ENCODE measurements at places on chromosomes 7 and 10. TPM values are rescaled to one million over a fixed set of nuclear protein-coding genes. Genes with fewer than 3 reads are reported as not detected.

DNA sequence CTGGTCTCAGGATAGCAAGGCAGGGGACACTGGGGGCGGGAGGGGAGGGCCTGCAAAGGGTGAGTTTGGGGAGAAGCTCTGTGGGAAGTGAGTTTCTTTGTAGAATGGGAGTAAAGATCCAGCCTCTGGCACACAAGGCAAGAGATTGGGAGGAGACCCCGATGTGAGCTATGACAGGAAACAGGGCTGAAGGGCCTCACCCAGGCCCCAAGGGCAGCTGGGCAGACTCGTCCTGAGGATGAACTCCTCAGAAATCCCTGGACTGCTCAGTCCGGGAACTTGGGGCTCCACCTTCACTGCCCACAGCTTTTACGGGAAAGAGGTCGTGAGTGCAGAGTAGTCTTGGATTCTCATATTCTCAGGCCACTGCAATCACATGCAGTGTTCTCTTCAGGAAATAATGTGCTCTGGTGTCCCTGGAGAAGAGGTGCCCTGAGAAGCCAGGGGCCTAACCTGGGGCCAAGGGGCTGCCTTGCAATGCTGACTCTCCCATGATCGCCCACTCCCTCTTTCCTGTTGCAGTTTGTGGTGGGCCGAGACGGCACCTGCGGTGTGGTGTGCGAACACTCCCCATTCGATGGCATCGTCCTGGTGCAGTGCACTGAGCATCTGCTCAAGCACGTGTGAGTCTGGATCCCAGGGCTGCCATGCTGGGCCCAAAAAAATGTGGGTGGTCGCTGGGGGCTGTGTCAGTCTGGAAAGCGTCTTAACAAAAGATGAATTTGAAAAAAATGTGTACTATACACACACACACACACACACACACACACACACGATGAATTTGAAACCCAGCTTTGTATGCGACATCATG, 31.3 kb upstream of the C10orf53 start:
- no peaks in the 10 kb centered on the region for H3K36me3 ChIP-seq
- H3K4me3 ChIP-seq, result no peak overlapping the region
- H3K4me1 ChIP-seq, result peaks cover 6% of the 10 kb centered on the region
- no peaks in the 10 kb centered on the region for H3K27me3 ChIP-seq
- DNase-seq, result no peak

DNA sequence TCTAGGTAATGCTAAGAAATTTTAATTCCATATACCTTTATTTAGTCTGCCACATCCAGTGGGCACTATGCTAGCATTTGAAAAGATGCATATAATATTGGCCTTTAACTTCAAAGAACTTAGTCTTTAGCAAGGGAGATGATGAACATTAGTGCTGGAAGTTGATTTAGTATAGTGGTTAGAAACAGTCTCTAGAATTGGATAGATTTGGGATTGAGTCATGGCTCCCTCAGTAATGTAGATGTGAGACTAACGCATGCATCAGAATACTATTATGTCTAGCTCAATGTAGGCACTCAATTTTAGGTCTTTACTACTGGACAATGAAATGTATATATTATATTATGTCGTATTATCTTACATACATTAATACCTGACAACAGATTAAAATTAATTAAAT, 5.8 kb downstream of the DKK1 start:
- no peaks in the 10 kb centered on the region for H3K36me3 ChIP-seq
- no peaks in the 10 kb centered on the region for H3K27me3 ChIP-seq
- H3K4me1 ChIP-seq, result no peaks in the 10 kb centered on the region
- no peak for DNase-seq
- H3K27ac ChIP-seq, result no peak overlapping the region
- no peak overlapping the region for H3K4me3 ChIP-seq

- DNase-seq, result no peak
- H3K27me3 ChIP-seq, result no peaks in the 10 kb centered on the region
- no peaks in the 10 kb centered on the region for H3K4me1 ChIP-seq
- H3K36me3 ChIP-seq, result peaks cover 12% of the 10 kb centered on the region
Measured at GRCh38 chr7:133021196-133021595, 60.7 kb downstream of the CHCHD3 start.

GRCh38 chr7:129169171-129169671, 19.2 kb upstream of the SMO start:
- no peaks in the 10 kb centered on the region for H3K27me3 ChIP-seq
- peak overlapping the region; percentile 67 for H3K27ac ChIP-seq
- H3K4me3 ChIP-seq, result peak overlapping the region; percentile 44
- H3K36me3 ChIP-seq, result peaks cover 35% of the 10 kb centered on the region

DNA sequence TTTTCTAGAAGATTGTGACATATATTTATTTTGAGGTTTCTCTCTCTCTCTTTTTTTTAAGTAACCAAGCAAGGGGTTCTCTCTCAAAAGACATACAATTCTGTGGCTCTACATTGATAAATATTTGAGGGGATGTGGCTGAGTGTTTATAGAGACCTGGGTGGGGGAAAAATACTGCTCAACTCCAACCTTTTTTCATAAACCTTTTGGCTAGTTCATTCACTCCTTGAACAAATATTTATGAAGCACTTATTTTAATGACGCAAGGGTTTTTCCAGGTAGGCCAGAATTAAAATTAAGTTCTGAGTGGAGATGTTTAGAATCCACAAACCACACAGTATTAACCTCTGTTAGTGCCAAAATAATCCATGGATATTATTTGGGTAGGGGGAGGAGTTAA, 100.2 kb downstream of the PTPRE start:
- H3K4me3 ChIP-seq, result no peak overlapping the region
- DNase-seq, result no peak
- H3K27ac ChIP-seq, result no peak overlapping the region
- H3K4me1 ChIP-seq, result peaks cover 10% of the 10 kb centered on the region
- no peaks in the 10 kb centered on the region for H3K27me3 ChIP-seq

DNA sequence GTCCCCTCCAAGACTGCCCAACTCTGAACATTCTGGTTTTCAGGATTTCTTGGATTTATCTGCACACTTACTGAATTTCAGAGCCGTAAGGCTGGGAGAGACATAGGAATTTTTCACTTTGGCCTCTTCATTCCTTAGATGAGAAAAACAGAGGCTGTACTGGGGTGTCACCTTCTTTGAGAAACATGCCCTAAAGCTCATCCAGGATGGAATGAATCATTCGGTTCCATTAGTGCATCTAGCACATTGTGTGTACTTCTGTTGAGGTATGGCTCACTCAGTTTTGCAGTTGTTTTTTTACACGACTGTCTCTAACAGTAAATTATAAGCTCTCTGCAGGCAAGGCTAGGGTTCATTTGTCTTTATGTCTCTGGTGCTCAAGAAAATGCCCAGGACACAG, 383.4 kb downstream of the GATA3 start:
- no peaks in the 10 kb centered on the region for H3K27me3 ChIP-seq
- no peaks in the 10 kb centered on the region for H3K36me3 ChIP-seq
- H3K4me3 ChIP-seq, result no peak overlapping the region
- no peak overlapping the region for H3K27ac ChIP-seq
- H3K4me1 ChIP-seq, result no peaks in the 10 kb centered on the region
- no peak for DNase-seq

GRCh38 chr7:113483657-113484056, 365.3 kb upstream of the SMIM30 start:
- H3K4me3 ChIP-seq, result no peak overlapping the region
- H3K4me1 ChIP-seq, result no peaks in the 10 kb centered on the region
- H3K36me3 ChIP-seq, result no peaks in the 10 kb centered on the region
- no peak overlapping the region for H3K27ac ChIP-seq
- DNase-seq, result no peak

DNA sequence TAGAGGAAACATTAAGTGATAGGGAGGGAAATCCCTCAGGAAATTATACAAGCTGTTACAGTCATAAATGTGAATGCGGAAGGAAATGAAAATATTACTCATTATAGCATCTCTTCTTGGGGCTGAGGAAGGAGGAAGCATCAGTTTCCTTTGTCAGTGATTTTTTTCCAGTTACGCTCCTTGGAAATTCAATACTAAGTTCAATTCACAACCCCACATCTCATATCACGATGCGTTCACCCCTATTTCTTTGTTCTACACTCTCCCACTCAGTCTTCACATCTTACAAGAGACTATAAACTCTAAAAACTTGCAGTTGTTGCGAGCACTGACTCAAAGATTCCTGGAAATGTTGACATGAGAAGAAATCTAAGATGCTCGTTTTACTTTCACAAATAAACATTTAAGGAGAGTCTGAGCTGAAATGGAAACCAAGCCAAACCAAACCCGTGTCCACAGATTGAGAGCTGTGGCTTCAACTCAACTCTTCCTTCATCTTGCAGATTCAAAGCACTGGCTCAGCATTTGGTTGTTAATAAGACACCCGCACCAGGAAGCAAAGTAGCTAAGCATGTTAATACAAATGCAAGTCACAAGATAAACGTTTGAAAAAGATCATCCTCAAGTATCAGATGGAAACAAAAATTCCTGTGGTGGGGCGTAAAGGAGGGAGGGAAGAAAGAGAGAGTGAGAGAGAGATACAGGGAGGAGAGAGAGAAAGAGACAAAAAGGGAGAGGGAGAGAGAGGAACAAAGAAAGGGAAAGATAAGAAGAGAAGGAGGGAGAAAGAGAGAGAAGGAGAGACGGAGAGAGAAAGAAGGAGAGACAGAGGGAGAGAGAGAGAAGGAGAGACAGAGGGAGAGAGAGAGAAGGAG, 150.0 kb upstream of the RSU1 start:
- DNase-seq, result no peak
- H3K4me1 ChIP-seq, result no peaks in the 10 kb centered on the region
- no peaks in the 10 kb centered on the region for H3K36me3 ChIP-seq
- no peaks in the 10 kb centered on the region for H3K27me3 ChIP-seq
- no peak overlapping the region for H3K4me3 ChIP-seq

- no peaks in the 10 kb centered on the region for H3K27me3 ChIP-seq
- no peak for DNase-seq
- H3K27ac ChIP-seq, result no peak overlapping the region
- H3K36me3 ChIP-seq, result no peaks in the 10 kb centered on the region
- H3K4me3 ChIP-seq, result no peak overlapping the region
Measured at GRCh38 chr10:20956843-20957242, 59.7 kb upstream of the NEBL start.

CFAP58 gene
- not detected for total RNA-seq

GHRHR gene
- total RNA-seq, result not detected

LIPJ gene
- 0.39 TPM for total RNA-seq

FLNC gene
- not detected for total RNA-seq

SLC13A1 gene
- total RNA-seq, result 0.10 TPM

NEUROD6 gene
- total RNA-seq, result not detected

FAM25C gene
- not detected for total RNA-seq
